Stimulated activated CD4-positive, alpha-beta T cell treated with anti-CD3 and anti-CD28 coated beads, Interleukin-12 subunit alpha, Interleukin-12 subunit beta, amount 100 ng/mL, for 24 hours (primary cell): ENCODE measurements at places on chromosomes 2 and 18.

- no peak for DNase-seq
Measured at GRCh38 chr2:47221039-47221438, 65.9 kb upstream of the STPG4 start.

GRCh38 chr2:70766357-70767078 is 1.5 kb downstream of the ADD2 start:
- no peak for DNase-seq

GRCh38 chr2:235511187-235511661 is 17.4 kb downstream of the AGAP1 start:
- DNase-seq: no peak

DNA sequence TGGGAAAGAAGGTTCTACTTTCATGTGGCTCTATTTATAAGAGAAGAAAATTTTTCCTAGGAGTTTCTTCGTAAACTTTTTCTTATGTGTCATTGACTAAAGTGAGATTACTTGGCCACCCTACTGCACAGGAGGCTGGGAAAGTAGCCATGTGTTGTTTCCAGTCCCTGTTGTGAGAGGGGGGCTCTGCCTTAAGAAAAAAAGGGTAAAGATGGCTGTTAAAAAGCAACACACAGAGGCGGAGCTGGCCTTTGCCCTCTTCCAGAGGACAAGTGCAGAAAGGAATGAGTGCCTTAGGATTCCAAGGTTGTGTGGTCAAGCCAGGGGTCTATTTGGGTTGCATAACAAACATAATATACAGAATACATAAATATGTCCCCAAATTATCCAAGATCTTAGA is 230.0 kb upstream of the CXCR4 start:
- DNase-seq: no peak

DNA sequence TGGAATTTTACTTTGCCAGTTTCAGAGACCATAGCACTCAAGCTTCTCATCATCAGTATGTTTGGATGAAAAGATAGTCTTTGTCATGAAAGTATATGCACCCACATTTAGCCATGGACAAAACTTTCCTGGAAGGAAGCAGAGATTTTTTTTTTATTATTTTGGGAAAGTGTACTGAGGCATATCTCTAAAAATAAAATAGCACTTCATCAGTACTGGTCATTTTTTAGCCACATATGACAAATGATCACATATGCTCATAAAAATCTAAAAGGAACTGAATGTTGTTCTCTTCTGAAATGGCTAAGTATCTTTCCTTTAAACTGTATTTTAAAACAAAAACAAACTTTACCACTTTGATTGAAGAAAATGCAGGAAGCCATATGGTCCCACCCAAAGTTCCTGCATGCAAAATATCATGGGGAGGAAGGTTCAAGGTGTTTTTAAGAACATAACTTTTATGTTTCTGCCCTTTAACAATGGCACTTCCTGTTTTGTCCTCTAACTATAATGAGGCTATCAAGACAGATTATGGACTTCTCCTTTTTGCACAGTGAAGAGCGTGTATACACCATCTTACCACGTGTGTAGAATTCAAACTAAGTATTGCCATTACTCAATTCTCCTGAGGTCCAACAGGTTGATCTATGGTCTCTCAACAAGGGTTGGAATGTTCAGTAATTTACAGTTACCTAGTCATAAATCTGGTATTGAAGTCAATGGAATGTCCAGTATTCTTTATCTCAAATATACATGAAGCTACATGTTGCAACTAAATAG is 77.1 kb upstream of the SLC39A10 start:
- DNase-seq: no peak

DNA sequence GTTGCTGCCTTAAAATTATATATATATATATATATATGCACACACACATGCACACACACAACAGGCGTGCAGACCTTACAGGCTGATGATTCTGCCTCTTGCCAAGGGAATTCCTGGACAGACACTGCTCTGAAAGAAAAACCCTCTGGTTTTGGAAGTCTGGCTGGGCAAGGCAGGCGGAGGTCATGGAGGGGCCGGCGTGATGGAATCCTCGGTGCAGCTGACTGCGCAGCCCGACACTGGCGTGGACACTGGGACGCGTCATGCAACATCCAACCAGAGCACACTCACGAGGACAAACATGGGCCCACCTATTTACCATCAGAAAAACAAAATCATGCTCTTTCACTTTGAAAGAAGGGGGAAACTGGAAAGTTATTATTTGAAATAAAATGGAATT is 235.3 kb downstream of the ZNF516 start:
- DNase-seq: no peak
